ENCODE measurements at places on chromosomes 7 and 10.

DNA sequence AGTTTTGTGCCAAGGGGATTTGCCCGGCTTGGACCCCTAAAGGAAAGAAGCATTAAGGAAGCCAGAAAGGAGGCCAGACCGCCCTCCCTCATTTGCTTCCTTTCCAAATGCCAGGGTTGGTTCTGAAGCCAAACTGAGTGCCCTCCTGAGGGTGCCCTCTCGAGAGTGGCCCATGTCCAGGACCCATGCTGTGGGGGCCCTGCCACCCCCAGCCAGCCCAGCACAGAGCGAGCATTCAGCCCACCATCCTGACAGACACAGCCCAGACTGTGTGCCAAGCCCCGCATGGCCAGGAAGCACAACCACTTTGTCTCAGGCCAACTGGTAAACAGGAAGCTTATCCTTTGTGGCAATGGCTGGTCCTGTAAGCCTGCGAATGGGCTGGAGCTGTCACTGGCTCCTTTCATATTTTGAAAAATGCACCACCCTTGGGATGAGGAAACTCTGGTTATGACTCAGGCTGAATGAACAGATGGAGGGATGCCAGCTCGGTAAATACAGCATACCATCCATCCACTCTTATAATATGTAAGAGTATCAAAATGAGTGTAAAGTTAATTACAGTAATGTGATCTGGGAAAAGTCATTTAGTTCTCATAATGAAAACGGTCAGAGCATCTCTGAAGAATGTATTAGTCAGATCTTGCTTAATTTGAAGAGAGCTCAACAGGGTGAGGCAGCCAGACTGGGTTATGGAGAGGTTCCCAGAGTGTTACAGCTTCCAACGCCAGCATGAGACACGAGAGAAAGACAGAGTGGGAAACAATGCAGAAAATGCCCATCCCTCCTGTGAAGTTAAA is 65.0 kb downstream of the STK17A start:
- DNase-seq: no peak

GRCh38 chr10:116141246-116141645 is 131.8 kb downstream of the GFRA1 start:
- no peak for DNase-seq

- no peak for DNase-seq
Observed at GRCh38 chr7:123864012-123864411, 19.0 kb downstream of the HYAL4 start.

DNA sequence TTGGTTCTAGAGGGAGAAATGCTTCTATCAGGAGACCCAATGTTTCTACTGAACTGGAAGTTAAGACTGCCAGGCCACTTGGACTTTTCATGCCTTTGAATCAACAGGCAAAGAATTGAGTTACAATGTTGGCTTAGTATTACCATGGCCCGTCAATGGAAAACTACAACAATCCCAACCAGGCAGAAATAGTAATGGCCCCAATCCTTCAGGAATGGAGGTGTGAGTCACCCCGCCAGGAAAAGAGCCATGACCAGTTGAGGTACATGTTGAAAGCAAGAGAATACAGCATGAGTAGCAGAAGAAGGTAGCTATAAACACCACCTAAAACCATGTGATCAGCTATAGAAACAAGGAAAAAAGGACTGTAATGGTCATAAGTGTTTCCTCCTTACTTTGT is 101.9 kb downstream of the DGKB start:
- no peak for DNase-seq

DNA sequence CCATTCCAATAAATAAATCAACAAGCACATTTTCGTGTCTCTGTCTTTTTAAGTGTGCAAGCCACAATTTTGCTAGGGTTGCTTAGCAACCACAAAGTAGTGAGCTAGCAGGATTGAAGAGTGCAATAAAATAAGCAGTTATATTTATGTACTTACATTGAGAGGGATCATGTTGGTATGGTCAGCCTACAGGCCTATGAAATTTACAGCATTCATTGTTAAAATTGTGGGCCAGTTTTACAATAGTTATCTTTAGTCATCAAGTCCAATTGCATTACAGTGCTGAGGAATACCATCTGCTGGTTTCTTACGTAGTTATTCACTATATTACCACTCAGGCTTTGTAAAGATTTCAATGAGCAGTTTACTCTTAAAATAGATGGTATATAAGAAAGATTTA is 192.5 kb upstream of the POT1 start:
- no peak for DNase-seq

DNA sequence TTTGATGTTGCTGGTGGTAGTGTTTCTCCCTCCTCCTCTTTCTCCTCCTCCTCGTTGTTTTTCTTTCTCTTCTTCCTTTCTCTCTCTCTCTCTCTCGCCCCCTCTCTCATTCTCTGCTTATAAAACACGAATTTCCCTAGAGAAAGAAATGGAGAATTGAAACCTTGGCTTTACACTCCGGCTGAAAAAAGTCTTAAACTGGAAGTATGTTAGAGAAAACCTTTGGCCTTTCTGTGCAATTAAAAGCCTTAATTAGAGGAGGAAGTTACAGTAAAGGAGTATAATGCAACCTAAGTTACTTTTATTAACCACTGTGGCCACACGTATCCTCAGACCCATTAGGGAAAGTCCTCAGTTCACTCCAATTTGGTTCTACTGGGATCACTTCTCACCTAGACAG is 501.7 kb upstream of the SORCS1 start:
- no peak for DNase-seq

- DNase-seq: no peak
Observed at GRCh38 chr10:69142983-69143382, 19.0 kb downstream of the VPS26A start.

- DNase-seq: peak; percentile 87
Observed at GRCh38 chr10:15169555-15170401, 1.3 kb upstream of the NMT2 start.
